ENCODE measurements at places on chromosomes 4 and X.
A peak's percentile ranks its signal among the peaks of the same experiment; 100 is the strongest.

- no peak for DNase-seq
Observed at GRCh38 chr4:118353534-118354030, 779 bp upstream of the PRSS12 start.

DNA sequence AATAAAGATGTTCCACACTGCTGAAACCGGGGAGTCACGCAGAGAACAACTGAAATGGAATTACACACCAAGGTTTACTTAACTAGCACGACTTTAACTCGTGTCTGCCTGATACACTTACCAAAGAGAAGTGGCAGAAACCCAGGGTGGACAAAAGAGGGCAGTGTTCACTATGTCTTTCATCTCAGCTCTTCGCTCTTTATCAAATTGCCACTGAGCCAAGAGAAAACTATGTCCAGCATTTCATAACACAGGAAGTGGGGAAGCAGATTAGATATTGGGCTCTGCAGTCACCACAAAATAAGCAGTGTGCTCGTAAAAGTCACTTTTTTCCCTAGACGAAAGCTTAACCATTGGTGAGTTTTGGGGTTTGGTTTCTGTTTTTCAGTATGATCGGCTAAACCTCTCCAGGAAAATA lies 155.7 kb downstream of the CHIC2 start:
- DNase-seq, result no peak

DNA sequence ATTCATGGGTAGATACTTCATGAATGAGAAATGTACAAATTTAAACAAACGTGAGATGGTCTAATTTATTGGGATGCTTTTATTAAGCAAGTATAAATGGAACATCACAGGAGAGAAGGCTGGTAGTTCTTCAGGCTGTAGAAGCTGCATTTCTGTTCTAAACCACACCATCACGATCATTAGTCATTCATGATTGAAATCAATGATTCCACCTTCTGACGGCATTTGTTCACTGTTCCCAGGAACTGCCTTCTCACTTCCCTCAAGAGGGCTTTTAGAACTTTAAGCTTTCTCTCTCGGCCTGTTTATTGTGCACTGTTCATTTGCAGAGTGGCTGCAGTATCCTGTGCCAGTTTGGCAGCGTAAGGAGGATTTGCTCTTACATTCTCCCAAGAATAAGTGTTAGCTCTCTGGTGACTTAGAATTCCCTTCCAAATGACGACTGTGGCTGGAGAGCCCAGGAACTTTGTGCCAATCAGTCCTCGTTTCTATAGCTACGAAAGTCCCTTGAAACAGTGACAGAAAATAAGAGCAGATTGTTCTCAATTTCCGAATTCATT lies 54.7 kb downstream of the MFAP3L start:
- DNase-seq, result no peak

DNA sequence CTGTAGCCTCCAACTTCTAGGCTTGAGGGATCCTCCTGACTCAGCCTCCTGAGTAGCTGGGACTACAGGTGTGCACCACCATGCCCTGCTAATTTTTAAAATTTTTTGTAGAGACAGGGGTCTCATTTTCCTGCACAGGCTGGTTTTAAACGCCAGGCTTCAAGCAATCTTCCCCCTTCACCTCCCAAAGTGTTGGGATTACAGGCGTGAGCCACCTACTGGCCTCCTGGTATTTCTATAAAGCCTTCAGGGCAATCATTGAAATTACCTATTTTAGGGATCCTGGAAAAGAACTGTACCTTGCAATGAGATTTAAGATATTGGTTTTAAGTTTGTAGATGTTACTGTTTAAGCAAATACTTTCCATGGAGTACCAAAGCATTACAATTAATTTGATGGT lies 13.5 kb upstream of the PLS3 start:
- DNase-seq, result no peak

GRCh38 chr4:15899511-15899910 lies 39.0 kb downstream of the FGFBP1 start:
- DNase-seq, result no peak

DNA sequence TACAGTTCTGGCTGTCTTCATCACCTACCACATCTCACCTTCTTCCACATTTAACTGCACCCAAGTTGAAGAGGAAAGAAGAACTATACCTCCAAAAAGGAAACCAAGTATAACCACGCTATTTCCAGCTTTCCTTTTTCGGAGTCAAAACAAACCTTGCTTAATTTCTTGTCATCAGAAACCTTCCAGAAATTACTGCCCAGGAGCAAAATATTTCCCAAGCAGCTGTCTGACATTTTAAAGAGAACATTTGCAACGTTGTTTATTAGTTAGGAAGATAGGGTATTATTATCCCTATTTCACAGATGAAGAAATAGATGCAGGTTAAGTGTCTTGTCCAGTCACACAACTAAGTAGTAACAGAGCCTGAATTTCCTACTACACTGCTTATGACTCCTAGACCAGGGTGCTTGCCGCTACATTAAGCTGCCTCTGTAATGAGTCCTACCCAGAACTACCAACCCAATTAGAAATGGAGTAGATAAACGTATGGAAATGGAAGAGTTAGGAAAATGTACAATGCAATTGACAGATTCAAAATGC lies 2.2 kb upstream of the ACSL4 start:
- no peak for DNase-seq

GRCh38 chr4:173261052-173261451 lies 73.1 kb downstream of the HMGB2 start:
- DNase-seq, result no peak

DNA sequence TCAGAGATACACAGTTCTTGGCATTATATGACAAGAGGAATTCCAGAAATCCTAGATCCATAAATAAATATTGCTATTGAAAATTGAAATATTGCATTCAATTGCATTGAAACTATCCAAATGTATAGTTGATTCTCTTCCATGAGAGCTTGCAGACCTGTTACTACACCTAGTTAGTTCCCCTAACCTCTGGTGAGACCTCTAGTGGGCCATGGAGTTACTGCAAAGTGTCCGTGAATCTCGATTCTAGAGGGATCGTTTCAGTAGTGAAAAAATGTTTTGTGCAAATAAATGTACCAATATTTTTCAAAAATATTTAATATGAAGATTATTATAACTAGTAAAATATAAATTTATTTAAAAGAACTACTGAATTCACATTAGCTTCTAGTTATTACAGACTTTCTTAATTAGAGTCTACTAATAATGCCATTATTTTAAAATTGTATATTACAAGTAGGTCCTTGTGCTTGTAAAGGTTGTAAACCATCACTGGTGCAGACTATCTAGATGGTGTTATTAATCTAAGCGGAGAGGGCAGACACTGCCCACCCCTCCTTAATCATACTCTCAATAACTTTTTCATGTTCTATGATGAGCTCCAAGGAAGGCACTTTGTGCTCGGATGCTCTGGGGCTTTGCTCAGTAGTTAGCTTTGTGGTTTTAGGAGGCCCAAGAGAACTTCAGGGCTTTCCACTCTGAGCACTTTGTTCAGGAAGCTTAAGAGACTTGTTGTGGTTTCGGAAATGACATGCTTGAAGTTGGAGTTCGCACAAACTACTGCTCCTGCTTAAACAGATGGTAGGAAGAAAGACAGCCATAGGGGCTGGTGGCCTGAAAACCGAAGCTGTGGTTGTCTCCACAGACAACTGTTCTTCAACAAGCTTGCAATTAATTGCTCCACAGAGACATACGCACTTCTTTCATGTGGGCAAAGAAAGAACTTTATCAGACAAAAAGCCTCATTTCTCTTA lies 42.8 kb downstream of the IL21 start:
- peak; percentile 40 for DNase-seq

- no peak for DNase-seq
Observed at GRCh38 chr4:4759883-4760282, 99.6 kb upstream of the MSX1 start.

DNA sequence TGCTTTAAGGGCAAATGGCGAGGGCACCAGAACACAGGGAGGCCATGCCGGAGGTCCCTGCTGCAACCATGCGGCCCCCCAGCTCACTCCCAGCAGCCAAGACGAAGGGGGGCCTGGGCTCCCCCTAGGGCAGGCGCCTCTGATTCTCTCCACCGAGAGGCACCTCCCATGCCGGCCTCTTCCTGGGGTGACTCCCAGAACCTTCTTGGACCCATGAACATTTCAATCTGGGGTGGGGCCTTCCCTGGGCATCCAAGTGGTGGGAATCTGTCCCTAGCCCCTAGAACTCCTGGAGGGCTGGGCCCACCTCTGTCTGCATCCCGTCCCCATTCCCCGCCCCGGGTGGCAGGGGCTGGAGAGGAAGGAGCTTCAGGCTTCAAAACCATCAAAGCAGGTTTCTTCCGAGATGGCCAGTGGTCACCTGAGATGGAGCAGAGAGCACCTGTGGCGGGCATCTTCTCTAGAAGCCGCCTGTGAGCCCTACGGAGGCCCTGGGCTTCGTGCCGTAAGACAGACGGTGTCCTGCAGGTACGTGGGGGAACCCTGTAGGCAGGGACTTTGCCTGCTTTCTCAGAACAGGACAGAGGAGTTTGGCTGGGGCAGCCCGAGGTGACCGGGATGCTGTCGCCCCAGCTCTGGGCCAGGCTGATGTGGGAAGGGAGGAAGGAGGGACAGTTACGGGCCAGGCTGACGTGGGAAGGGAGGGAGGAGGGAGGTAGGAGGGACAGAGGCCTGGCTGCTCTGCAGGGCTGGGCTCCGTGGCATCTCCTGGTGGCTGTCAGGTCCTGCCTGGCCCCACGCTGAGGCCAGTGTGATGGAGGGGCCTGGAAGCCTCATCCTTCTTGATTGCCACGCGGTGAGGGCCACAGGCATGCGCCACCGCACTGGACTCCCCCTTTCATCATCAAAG lies 6.8 kb upstream of the SLC25A6 start:
- DNase-seq, result no peak

GRCh38 chr4:1250921-1251772 lies 2.2 kb upstream of the CTBP1 start:
- no peak for DNase-seq

DNA sequence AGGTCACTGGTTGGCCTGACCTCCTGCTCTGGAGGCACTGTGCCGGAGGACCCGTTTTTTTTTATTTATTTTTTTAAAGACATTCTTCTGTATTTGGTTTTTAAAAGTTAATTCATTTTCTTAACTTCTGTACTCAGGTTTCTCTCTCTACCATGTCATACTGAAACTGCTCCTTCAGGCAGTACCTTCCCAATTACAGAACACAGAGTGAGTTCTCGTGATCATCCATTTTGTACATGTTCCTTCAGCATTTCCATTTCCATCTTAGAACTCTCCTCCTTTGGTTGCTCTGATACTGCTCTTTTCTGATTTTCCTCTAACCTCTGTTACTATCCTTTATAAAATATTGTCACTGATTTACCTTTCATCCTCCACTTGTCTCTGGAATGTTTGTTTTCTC lies 17.9 kb downstream of the UBE2K start:
- no peak for DNase-seq

- DNase-seq, result no peak
Observed at GRCh38 chr4:55807556-55807955, 12.0 kb upstream of the EXOC1L start.

- no peak for DNase-seq
Observed at GRCh38 chr4:3349116-3349515, 56.3 kb downstream of the RGS12 start.

- no peak for DNase-seq
Observed at GRCh38 chr4:93918856-93919255, 90.3 kb downstream of the ATOH1 start.

- DNase-seq, result no peak
Observed at GRCh38 chr4:86960557-86960961, 25.7 kb downstream of the AFF1 start.

GRCh38 chr4:118758293-118758692 lies 73.1 kb downstream of the METTL14 start:
- DNase-seq, result no peak

DNA sequence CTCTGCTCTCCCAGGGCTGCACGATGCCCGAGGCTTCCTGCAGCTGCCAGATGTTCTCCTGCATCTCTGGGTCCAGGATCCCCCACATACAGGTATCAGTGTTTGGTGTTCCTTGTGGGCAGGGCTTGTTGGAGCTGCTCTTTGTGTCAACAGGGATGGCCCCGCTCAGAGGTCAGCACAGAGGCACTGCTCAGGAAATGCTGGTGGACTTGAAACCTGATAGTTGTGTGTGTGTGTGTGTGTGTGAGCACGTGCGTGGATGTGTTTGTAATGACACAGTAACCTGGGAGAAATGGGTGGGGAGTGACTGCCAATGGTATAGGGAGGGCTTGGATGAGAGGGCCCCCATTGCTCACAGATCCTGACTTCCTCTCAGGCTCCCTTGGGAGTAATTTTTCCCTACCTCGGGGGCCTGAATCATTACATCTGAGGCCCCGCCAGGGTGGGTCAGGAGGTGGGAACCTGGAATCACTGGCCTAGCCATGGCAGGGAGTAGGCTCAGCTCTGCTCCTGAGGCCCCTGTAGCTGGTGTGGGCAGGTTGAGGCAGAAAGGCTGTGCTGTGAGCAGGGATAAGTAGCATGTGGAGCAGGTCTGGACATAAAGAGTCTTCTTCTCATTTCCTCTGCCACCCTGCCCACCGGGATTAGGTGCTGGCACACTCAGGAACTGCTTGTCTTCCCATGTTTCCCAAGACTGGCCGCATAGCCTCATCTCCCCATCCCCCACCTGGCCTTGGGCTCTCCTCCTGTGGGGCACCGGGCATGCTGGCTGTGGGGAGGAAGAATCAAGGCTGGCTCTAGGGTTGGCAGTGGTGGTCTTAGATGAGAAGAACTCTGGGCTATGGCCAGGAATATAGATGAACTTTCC lies 2.5 kb upstream of the EFNB1 start:
- DNase-seq, result no peak

GRCh38 chr4:88130003-88130402 lies 28.4 kb downstream of the ABCG2 start:
- DNase-seq, result no peak
